ENCODE measurements at places on chromosomes 5 and 9. TPM values are rescaled to one million over a fixed set of nuclear protein-coding genes. Genes with fewer than 3 reads are reported as not detected.

DNA sequence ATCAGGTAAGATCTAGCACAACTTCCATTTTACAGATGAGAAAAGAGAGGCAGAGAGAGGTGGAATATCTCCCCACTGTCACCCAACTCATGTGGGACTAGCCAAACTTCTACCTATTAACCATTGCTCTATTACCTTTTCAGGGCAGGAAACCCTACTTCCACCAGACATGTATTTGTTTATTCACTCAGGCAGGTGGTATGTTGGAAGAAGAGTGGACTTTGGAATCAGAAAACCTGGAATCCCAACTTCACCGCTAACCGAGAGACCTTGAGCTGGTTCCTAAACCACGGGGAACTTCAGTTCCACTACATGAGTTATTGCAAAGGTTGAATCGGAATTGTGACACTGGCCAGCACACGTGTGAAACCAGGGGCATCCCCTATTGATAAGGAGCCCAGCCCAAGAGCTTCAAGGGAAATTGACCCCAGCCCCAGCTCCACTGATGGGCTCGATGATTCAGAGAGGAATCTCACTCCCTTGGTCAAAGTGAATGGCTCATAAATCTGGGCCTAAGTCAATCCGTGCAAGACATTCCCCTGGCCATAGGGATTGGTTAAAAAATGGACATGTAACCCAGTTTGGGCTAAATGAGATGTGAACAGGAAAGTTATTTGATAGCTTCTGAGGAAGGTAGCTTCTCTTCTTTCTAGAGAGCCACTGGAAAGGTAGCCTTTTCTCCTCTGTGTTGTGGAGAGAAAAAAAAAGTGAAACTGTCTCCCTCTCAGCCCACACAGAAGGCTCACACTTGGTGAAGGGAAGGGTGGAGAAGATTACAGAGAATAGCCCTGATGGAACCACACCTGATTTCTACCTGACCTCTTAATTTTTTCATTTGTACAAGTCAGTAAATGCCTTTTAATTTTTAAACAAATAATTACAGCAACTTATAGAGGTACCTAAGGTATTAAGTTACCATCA, 5.5 kb upstream of the GLIS3 start:
- no peak for DNase-seq

- no peak for DNase-seq
Observed at GRCh38 chr5:38046103-38046502, 206.3 kb upstream of the GDNF start.

- DNase-seq, result no peak
Observed at GRCh38 chr9:2740616-2741015, 23.3 kb downstream of the KCNV2 start.

DNA sequence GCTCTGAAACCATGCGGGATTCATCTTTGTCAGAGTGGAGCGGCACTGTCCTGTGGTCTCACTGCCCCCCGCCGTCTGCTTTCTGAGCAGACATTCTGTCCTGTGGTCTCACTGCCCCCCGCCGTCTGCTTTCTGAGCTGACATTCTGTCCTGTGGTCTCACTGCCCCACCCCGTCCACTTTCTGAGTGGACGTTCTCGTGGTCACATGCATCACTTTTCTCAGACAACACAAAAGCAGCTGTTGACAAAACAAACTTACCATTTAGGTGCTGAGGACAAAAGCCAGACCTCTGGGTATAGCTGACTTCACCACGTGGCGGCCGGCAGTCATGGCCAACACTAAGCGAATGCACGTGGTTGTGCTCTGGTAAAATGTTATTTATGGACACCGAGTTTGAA, 2.8 kb downstream of the LRRC14B start:
- no peak for DNase-seq

DNA sequence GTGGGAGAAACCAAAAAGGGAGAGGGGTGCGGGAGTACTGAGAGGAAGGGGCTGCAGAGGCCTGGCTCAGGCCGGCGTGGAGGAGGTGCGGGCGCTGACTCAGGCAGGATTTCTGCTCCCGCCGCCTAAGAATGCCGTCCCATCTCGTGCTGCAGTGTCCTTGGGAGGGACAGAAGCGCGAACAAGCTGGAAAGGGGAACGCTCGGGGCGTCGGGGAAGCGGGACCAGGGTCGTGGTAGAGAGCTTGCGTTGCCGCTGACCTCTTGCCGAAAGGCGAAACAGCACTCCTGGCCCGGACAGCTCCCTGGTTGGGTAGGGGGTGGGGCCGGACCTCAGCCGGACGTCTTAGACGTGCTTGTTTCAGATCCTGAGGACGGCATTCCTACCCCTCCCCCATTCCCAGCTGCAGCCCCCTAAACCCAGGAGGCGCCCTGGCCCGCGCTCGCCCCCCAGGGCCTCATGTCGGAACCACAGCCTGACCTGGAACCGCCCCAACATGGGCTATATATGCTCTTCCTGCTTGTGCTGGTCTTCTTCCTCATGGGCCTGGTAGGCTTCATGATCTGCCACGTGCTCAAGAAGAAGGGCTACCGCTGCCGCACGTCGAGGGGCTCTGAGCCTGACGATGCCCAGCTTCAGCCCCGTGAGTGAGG, 1.1 kb downstream of the RELL2 start:
- DNase-seq, result peak; percentile 78

DNA sequence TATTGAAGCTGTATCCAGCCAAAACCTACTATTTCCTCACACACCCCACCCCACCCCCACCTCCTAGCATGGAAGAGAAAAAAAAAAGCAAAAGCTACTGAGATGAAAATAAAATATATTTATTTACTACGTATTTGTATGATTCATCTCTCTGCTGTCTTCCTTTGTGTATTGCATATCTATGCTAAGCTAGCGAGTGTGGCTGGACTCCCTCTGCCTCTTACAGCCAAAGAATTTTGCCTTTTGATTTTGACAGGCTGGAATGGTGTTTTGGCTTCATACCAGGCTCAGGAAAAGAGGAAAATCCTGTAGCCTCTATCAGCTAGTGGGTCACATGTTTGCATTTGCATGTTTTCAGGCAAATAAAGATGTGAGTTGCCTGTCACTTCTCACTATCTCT, 2.2 kb downstream of the ABLIM3 start:
- no peak for DNase-seq

DNA sequence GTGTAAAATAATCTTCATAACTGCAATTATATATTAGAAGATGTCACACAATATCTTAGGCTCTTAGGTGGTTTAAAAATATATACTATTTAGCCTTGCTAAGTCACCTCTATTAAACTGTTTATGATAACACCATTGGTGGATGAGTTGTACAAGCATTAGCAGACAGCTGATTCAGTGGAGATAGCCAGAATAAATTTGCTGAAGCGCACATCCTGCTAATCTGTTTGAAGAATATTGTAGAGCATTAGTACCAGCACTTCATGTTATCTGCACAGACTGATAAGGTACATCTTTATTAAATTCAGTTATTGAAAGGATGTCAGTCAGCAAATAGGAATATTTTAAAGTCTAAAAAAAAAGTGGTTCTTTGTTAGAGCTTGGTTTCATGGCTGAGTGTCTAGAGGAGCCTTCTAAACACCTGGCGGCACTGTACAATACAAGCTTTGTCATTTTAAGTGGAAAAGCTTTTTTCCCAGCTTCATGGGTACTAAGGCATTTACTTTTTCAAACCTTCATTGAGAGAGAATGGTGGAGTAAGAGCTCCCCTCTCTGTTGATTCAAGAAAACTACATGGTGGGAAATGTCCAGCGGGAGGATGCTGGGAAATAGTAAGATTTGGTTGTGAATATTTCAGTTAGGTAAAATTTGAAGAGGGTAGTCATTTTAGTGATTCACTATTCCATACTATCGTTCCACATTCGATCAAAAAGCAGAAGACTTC, 275.1 kb downstream of the SLF1 start:
- DNase-seq, result no peak

GRCh38 chr9:93065135-93065720, 6.7 kb downstream of the SUSD3 start:
- no peak for DNase-seq

Gene FAM169A
- total RNA-seq, result 11.6 TPM

DNA sequence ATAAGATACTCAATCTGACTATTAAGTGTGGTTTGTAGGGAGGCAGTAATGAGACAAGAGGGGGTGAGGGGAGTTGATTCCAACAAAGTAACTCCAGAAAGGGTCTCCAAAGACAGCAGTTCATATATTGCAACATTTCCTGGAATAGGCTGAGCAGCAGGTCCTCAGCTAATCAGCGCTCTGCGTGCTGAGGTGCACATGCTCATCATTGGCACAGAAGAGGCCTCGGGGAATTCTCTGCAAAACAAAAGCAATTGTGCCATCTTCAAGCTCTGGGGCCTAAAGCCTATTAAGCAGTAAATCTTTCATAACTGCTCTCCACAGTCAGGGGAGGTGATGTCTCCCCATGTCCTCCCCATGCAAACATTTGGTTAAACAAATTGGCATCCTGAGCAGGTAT, 357.3 kb downstream of the SPOCK1 start:
- DNase-seq, result no peak
